ENCODE measurements at places on chromosomes 1 and 21. TPM values are rescaled to one million over a fixed set of nuclear protein-coding genes. Genes with fewer than 3 reads are reported as not detected.

Gene CFAP107
- polyA plus RNA-seq, result not detected

Gene C1orf87
- polyA plus RNA-seq, result not detected

Gene USP21
- 17.9 TPM for polyA plus RNA-seq

Gene A3GALT2
- not detected for polyA plus RNA-seq

- no peaks in the 10 kb centered on the region for H3K36me3 ChIP-seq
- H3K4me3 ChIP-seq, result no peak overlapping the region
- no peaks in the 10 kb centered on the region for H3K4me1 ChIP-seq
- H3K27ac ChIP-seq, result no peak overlapping the region
- no peak for DNase-seq
These were observed 378.1 kb upstream of the USP24 start for GRCh38 chr1:55593298-55593697.

Data from spleen (tissue), 13 donors.